Fibroblast of skin of right quadriceps (primary cell): ENCODE measurements at places on chromosomes 12 and 14.

DNA sequence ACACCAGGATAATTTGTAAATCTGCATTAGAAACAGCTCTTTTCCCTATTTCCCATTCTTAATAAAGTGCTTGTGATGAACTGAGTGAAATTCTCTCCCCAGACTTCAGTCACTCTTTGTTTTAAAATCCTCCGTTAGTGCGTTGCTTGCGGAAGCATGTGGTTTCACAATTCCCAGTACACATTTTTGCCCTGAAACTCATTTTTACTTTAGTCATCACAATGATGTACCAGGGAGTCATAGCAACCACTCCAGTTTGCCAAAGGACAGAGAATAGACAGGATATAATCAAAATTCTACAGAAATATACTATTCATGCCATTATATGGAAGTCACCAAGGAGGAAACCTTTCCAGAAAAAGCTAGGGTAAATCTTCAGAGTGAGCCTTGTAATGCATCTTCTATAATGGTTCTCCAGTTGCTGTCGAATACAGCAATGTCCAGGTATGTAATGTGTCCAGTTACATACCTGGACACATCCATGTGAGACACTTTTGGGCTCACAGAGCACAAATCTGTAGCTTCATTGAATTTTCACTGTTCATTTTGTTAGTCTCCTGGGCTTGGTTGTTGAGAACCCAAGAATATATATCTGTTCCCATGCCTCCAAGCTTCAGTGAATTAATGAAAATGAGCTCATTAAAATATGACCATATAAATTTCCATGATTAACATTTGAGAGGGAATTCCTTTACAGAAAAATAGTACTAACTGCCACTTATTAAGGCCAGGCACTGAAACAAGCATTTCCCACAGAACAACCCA lies 57.8 kb downstream of the GPR135 start:
- DNase-seq = peak; percentile 94

DNA sequence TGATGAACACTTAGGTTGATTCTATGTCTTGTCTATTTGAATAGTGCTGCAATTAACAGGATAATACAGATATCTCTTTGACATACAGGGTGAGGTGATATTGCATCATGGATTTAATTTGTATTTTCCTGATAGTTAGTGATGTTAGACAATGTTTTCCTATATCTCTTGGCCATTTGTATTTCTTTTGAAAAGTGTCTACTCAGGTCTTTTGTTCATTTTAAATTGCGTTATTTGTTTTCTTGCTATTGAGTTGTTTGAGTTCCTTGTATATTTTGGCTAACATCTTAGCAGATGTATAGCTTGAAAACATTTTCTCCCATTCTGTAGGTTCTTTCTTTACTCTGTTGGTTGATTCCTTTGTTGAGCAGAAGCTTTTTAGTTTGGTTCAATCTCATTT lies 460.6 kb downstream of the CCDC91 start:
- DNase-seq = no peak

GRCh38 chr12:11633968-11634367 lies 15.5 kb upstream of the ETV6 start:
- DNase-seq = peak; percentile 82

DNA sequence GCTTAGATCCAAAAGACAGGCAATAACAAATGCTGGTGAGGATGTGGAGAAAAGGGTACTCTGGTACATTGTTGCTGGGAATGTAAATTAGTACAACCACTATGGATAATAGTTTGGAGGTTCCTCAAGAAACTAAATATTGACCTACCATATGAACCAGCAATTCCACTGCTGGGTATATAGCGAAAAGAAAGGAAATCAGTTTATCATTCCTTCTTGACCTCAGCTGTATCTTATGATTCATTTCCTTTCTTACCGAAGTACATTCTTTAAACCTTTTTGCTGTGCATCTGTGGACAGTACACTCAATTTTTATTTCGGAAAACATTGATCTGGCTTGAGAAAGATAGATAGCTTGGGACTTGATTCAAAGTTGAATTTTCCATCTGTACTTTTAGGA lies 183.2 kb upstream of the LRFN5 start:
- DNase-seq = no peak

- peak; percentile 41 for DNase-seq
Observed at GRCh38 chr12:106919910-106920544, 35.7 kb upstream of the TMEM263 start.

DNA sequence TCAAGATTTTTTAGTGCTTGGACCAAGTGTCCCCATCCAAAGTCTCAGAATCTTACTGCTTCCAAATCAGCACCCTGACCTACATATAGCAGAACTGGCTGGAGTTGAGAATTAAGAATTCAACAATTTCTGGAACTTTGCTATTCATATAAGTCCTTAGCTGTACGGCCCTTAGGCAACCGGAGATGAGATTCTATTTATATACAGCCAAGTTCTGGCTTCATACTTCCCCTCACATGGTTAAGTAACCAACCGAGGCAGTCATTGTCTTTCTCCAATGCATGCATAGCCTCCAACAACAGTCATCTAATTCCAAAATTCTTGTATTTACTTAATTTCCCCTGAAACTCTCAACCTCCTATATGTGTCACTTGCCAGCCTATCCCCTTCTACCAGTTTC lies 76.6 kb downstream of the SINHCAF start:
- DNase-seq = no peak

- no peak for DNase-seq
Observed at GRCh38 chr12:120797677-120798642, 72.3 kb downstream of the ACADS start.

- DNase-seq = no peak
Observed at GRCh38 chr12:46676396-46676795, 149.4 kb downstream of the SLC38A4 start.

- DNase-seq = no peak
Observed at GRCh38 chr12:82757656-82758055, 71.0 kb downstream of the TMTC2 start.

DNA sequence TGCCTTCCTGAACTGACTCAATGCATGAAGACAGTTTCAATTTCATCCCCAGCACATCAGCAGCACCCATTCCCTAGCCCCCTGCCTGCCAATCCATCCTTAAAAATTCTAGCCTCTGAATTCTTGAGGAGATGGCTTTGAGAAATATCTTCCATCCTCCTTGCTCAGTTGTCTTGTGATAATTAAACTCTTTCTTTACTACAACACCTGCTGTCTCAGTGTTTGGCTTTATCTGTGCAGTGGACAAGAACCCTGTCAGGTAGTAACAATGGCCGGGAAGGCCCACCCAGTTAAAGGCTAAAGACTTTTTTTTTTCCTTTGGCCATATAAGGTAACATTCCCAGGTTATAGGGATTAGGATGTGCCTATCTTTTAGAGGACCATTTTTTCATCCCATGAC lies 114.4 kb upstream of the NAP1L1 start:
- DNase-seq = no peak

DNA sequence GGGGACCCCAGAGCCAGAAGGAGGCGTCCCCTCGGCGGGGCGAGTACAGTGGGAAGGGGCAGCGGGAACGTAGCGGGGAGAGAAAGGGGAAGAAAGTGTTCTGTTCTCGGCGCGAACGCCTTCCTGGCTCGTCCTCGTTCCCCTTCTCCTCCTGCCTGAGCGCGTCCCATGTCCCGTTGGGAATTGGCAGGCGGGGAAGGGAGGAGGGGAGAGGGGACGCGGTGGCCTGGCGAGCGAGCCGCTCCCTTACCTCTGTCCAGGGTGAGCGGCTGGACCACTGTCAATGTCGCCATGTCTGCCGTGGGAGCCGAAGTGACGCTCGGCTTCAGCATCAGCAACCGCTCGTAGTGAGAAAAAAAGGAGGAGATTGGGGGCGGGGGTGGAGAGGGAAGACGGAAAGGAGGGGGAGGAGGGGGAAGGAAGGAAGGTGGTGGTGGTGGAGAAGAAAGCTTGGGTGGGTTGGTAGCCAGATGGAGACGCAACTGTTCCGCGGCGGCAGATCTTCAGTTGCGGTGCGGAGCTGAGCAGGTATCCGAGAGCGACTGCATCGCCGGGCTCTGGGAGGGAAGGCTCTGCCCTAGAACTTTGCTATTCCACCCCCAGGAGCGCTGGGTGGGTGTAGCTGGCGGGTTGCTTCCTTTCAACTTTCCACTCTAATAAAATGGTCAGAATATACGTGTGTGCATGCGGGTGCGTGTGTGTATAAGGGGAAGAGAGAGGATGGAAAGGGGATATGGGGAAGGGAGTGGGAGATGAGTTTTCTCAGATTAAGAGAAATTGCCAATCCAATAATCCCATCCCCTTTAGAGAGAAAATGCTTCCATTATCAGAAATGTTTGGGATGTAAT lies at the start of gene LIN7A:
TSS of gene LIN7A (minus strand) at position 544 of the 848 bp plus-strand sequence. CDS start at position 332, 212 bp downstream.
- peak; percentile 54 for DNase-seq

- DNase-seq = no peak
Observed at GRCh38 chr12:21677622-21678277, 20.1 kb upstream of the LDHB start.

DNA sequence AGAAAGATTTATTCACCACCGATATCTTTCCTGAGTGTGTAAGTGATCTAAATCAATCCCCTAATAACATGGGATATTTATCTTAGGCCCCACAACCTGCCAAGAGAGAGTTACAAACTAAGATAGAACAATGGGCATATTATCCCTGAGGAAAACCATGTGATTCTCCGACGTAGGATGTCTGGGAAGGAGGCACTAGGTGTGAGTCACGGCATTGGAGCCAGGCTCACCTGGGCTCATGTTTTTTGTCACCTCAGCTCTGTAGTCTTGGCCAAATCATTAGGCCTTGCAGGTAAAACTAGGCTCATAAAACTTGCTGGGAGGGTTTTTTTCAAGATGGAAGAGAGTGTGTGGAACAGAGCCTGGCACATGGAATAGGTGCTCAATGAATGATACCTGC lies 129.7 kb upstream of the PLEKHG7 start:
- DNase-seq = no peak

DNA sequence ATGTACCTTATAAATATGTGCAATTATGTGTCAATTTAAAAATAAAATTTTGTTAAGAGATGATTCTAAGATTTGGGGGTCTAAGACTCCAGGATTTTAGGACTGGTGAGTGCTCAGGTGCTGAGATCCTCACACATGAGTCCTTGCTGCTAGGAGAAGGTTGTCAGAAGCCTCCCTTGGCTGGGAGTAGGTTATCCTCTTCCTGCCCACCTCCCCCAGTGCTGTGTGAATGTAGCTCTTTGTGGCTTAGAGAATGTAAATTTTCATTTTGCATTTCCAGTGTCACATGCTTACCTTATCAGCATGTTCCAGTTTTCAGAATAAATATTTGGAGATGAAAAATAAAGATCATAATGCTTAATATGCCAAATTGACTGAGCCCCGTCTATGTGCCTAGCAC lies 114.2 kb upstream of the MDM1 start:
- DNase-seq = no peak

DNA sequence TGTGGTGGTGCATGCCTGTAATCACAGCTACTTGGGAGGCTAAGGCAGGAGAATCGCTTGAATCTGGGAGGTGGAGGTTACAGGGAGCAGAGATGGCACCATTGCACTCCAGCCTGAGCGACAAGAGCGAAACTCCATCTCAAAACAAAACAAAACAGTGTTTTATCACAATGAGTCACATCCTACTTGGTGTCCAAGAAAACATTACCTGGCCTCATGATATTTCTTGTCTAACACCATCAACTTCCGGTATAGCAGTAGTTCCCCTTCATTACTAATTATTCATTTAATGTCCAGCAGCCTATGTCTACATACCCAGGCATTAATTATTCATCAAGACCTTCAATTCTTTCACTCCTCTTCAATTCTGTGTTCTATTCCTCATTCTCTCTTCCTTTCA lies 115.5 kb downstream of the CCDC59 start:
- DNase-seq = no peak

GRCh38 chr12:20269337-20270067 lies 98.8 kb upstream of the PDE3A start:
- DNase-seq = no peak

GRCh38 chr14:65346895-65347294 lies 65.6 kb upstream of the FUT8 start:
- DNase-seq = no peak

- peak; percentile 32 for DNase-seq
Observed at GRCh38 chr12:8914716-8915526, 612 bp downstream of the PHC1 start.

GRCh38 chr12:54585243-54585642 lies 3.2 kb downstream of the PPP1R1A start:
- DNase-seq = no peak

DNA sequence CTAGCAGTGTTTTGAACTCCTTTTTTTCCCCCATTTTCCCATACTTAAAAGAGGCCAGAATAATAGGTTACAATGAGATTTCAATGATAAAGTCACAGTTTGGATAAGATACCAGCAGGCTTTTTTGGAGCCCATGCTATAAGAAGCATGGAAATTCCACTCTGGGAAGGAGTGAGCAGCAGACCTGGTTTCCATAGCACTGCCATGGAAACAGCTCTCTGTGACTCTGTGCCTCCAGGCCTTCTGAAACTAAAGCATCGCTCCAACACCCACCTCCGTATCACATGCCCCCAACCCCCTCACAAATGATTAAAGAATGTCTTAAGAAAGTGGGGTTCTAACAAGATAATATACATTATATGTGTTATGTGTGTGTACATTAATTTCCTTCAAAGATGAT lies 165.0 kb downstream of the GRIN2B start:
- DNase-seq = no peak

GRCh38 chr12:53795927-53796326 lies 44.1 kb upstream of the CISTR start:
- no peak for DNase-seq
